ENCODE measurements at places on chromosomes 5 and 9.

DNA sequence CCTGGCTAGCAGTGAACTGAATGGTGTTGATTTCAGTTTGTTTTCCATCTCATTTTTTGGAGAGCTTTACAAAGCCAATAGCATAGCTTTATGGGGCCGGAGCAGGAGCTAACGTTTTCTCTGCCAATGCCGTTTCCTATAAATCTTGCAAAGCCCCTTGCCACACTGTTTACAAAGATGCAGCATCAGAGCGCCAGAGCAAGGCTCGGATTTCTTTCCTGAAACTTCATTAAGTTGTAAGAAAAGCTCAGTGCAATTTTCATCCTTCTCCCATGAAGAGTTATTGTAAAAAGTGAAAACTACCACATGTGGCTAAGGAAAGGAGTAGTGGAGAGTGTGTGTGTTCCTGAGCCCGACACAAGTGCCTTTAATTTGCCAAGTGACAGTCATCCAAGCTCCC, 178.2 kb upstream of the GDNF start:
- no peak for DNase-seq

DNA sequence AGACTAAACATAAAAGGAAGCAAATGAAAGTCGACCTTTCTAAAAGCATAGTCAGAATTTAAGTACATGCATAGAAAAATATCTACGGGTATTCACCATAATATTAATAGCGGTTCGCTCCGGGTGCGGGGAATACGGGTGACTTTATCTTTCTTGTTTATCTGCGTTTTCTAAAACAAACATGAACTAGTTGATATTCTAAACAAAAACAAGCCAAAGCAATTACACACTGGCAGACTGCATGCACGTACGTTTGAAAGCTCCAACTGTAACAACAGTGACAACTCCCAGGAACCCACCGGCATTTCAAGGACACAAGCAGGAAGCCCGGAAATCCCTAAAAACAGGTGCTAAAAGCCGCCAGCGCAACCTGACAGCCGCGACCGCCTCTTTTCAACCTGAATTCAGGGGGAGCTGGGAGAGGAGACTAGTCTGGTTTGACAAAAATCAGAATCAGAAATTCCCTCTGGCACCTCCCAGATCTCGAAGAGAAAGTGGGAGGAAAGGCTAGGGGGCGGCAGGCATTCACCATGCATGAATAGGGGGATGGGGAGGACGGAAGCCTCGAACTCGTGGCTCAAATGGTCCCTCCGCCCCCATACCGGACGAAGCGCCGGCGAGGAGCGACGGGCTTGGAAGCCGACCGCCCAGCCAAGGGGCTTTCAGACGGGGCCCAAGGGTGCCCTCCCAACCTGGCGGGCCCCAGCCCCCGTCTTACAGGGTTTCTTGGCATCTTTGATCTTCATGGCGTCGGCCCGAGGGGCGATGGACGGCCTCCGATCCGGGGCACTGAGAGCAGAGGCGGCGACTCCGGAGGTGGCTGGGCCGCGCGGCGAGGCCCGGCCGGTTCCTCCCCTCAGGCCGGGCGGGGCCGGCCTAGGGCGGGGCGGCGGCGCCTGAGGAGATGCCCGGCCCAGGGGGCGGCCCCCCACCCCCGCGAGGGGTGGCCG, at the start of gene PANK3:
PANK3 (minus strand) TSS at position 831 of the 950 bp plus-strand sequence; CDS start at position 746, 85 bp downstream.
- DNase-seq, result peak; percentile 95

- no peak for DNase-seq
These were observed 185.9 kb downstream of the SYK start for GRCh38 chr9:90987566-90987965.

DNA sequence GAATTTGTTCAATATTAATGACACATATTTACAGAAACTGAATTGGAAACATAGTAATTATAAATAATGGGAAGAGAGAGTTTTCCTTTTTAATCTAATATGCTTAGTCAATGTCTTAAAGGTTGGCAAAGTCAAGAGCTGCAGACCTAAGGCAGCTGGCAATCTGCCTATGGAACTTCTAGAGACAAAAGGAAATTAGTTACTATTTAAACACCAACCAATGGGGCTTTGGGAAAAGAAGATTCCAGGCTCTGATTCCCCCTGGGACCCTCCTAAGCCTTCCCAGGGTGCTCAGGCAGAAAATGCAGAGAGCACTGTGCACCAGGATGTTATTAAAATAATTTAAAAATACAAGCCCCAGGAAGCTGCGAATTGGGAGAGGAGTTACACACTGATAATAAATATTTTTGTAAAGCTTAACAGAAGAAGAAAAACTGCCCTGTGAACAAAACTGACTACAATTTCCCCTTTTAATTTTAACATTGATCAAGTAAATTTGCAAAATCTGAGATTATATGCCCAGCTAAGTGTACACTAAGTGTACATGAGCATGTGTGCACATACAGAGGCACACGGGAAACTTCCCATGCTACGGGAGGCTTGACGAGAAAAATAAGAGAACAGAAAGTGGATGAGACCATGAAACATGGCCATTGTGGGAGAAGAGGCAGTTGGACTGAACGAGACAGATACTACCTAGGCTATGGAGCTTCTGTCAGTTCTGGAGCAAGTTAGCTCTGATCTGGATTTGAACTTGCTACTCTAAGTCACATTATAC, 77.4 kb upstream of the ADAMTS16 start:
- no peak for DNase-seq

DNA sequence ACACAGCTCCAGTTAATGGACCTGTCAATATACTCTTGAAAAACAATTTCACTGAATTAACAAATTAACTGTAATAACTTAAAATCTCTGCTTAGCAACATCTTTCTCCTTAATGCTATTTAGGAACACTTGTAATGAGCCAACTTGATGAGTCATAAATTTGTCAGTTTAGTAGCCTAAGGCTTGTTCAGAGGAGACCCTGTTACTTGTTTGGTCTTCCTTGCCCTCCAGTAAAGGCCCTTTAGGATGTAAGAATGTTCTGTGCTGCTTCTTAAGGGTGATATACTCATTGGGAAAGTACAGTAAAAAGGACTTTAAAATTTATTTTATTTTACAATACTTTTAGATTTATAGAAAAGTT, 11.4 kb upstream of the MATR3 start:
- no peak for DNase-seq

- DNase-seq, result no peak
These were observed 51.1 kb upstream of the CPLX2 start for GRCh38 chr5:175820230-175820629.

GRCh38 chr9:113612828-113613227, 149.3 kb downstream of the RGS3 start:
- DNase-seq, result no peak

DNA sequence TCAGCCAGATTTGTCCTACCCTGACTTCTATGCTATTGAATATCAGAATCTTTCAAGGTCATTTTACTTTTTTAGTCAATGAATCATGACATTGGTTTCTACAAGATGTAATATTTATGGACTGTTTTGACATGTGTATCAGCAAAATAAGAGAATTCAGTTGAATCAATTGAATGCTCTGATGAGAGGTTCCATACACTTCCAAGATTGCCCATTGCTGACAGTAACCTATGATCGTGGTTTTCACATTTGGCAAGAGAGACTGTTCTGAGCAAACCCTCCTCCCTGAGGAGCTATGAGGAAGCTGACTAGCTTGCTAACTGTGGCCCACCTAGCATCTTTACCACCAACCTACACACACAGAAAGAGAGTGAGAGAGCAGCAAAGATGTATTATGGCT, 56.7 kb upstream of the FST start:
- no peak for DNase-seq

DNA sequence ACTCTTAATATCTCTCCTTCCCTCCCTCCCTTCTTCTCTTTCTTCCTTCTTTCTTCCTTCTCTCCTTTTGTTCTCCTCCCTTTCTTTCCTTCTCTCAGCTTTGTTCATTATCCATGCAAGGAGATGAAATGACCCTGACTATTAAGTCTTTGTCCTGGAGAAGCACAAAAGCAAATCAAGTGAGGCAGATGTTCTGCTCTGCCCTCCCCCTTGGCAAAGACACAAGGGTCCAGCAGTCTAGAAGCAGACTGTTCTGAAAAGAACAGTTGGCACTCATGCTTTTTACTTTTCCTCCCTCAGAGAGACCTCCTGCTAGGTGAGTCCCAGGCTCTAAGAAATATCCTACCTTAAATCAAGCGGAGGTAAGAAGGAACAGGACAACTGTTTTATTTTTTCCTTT, 1067.6 kb upstream of the DMAC1 start:
- no peak for DNase-seq

DNA sequence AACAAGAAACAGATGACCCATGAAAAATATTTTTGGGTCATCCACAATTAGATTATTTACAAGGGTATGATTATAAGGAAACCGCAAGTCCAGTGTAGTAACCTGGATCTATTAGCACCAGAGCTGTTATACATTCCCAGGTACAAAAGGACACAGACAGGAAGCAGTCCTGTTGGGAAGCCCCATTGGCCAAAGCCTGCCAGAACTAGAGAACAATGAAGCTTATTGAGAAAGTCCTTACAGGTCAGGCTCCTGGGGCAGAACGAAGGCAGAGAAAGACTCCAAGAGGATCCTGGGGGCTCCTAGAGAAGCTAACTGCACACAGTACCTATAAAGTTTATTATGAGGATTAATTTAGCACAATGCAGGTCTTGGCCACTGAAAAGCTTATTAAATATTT, 169.9 kb downstream of the PARP8 start:
- DNase-seq, result no peak

DNA sequence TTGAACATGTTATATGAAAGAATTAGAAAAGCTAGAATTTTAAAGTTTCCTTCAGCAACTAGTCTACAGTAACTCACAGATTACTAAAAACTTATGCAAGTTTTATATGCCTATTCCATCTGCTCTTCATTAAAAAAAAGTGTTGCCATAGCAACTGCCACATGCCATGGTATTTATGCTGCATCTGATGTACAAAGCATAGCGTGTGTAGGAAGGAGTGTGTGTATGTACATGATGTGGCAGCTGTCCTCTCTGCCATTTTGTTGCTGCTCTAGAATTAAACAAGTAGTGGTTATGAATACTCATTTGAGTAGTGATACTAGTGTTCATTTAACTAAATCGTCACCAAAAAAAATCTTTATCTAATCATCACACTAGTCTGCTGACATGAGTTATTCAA, 593.5 kb downstream of the CETN3 start:
- no peak for DNase-seq

GRCh38 chr5:122111460-122111859, 17.9 kb upstream of the ZNF474 start:
- no peak for DNase-seq

GRCh38 chr5:179113143-179113530, 53.0 kb downstream of the ZNF354C start:
- DNase-seq, result no peak

GRCh38 chr5:107542428-107542827, 128.3 kb downstream of the EFNA5 start:
- peak; percentile 67 for DNase-seq

GRCh38 chr5:31731710-31732301, 92.9 kb downstream of the PDZD2 start:
- DNase-seq, result no peak

GRCh38 chr5:154782812-154783592, 27.8 kb downstream of the LARP1 start:
- DNase-seq, result no peak

DNA sequence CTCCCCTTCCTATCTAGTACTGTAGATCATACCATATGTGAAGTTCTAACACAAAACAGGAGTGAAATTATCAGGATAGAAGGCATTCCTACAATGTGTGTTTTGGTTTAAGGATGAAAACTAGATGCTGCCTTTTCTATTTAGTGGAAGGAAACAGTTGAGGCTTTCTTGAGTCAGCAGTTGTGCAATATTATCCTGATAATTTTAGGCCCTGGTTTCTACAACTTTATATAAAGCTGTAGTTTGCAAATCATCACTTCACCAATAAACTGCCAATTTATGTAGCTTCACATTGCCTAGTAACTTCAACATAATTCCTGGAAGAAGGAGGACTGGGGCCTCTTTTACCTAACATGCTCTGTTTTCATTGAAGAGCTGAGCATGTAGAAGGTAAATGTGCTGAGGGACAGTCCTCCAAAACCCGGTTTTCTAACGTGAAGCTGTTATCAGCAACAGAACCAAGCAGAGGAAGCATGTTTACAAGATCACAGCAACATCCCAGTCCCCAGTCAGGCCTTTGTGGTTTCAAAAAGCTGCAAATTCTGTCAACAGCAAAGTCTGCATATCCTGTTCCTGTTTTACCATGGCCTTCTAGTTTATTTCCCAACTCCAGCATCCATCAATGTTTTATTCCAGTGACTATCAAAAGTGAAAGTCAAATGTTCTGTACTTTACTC, 513.4 kb upstream of the MEF2C start:
- peak; percentile 15 for DNase-seq

- no peak for DNase-seq
These were observed 2.2 kb downstream of the DCP2 start for GRCh38 chr5:112978836-112979235.
